Stimulated activated CD8-positive, alpha-beta memory T cell treated with anti-CD3 and anti-CD28 coated beads, Interleukin-4, amount 100 ng/mL, for 48 hours (primary cell): ENCODE measurements at places on chromosomes 12 and 14.

- DNase-seq, result no peak
These were observed 253.4 kb downstream of the BTG1 start for GRCh38 chr12:91892081-91892855.

DNA sequence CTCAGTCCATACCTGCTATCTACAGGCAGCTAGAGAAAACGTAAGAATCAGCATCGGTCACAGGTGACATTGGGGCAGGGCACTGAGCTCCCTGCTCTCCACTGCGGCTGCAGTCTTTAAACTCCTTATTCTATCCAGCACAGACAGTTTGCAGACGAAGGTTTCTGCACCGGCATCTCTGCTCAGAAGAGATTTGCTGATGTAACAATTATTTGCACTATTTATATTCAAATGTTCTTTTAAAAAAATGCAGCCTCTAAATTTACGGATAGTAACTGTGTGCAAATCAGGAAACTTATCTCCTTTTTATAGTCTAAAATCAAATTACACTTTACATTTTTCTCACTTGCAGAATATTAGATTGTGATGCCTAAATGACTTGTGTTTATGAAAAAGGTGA is 671.0 kb downstream of the VRK1 start:
- no peak for DNase-seq

DNA sequence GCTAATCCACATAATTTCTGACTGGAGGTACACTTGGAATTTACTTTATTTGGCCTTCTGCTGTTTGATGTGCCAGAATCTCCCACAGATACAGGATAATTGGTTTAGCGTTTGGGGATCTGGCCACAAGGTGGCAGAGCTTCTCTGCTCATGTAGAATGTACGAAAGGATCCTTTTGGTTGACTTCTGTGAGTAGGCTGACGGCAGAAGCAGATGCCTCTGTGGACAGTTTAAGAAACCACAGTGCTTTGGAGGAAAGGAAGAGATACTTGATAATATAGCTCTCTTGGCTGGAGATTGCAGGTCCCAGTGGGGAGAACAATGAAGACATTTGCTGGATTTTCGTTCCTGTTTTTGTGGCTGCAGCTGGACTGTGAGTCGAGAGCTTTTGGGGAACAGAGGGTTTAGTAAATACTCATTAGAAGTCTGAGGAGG is 75.3 kb upstream of the OR4E1 start:
- peak; percentile 64 for DNase-seq

DNA sequence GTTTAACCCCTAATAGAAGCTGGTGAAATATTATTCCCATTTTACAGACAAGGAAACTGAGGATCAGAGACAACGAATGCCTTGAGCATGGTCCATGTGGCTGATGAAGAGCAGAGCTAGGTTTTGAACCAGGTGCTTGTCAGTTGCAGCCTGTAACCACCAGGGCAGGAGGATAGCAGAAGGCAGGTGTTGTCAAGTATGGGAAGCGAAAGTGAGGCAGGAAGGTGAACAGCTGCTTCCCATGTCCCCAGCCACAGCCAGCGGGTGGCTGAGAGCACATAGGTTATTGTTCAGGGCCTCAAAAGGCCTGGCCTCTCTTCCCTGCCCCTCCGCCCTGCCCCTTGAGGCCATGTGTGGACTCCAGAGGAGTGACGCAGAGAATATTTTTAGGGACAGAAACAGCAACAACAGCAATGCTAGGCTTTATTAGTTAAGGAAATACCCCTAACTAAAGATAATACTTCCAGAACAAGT is 39.6 kb downstream of the IQSEC3 start:
- DNase-seq, result no peak

GRCh38 chr12:27081668-27082111 is 688 bp downstream of the C12orf71 start:
- no peak for DNase-seq

DNA sequence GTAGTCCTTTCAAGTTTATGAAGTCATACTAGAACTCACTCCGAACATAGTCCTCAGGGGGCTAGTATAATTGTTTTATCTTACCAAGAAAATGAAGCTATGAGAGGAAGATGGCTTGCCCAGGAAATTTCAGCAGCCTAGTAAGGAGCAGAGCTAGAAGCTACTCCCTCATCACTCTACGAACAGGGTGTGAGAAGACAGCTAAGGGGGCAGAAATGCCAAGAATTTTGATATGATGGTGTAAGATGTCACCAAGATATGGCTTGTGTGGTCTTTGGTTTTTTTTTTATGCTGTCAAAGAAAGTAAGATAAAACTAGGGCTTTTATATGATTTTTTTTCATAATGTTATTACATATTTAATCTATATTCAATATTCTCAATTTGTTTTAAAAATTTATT is 47.6 kb downstream of the PRICKLE1 start:
- DNase-seq, result no peak

DNA sequence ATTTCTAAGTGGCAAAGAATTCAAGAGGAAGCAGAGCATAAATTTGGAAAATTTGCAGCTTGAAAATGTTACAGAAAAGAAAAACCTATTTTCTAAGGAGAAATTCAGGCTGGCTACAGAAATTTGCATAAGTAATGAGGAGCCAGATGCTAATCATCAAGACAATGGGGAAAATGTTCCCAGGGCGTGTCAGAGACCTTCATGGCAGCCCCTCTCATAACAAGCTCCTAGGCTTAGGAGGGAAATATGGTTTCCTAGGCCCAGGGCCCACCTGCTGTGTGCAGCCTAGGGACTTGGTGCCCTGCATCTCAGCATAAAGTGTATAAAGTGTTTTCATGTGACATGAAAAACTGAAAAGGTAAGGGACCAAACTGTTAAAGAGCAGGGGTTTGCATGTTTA is 1796.3 kb upstream of the FLRT2 start:
- no peak for DNase-seq

GRCh38 chr12:59005193-59005955 is 85.1 kb upstream of the LRIG3 start:
- DNase-seq, result no peak
